ENCODE measurements at places on chromosomes 3 and 15.

DNA sequence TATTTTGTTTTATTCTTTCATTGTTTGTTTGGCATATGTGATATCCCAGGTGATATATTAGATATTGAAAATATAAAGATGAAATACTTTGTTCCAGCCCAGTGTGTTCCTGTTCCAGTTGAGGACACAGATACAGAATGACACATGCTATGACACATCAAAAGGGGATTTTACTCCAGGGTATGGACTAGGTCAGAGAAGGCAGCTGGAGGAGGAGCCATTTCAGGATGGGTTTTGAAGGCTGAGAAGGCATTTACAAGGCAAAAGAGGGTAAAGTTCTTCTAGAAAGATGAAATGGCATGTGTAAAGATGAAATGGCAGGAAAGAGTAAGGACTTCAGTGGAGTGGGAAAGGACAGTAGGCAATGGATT lies 163.8 kb downstream of the ZIC1 start:
- DNase-seq = no peak

DNA sequence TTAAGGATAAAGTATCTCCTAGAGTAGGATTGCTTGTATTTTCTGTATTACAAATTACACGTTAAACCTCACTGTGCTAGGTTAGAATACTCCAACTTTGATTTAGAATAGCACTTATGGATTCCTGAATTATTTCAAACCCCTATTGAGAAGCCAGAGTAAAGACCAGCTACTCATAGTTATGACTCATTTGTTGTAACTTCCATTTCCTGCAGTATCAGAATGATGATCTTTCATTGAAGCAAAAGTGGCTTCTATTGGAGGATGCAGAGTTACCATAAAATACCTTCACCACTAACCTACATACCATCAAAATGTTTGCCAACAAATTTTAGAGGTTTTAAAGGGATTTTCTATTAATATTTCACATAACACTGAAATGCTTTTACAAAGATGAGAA lies 1322.7 kb upstream of the ALCAM start:
- DNase-seq = no peak

DNA sequence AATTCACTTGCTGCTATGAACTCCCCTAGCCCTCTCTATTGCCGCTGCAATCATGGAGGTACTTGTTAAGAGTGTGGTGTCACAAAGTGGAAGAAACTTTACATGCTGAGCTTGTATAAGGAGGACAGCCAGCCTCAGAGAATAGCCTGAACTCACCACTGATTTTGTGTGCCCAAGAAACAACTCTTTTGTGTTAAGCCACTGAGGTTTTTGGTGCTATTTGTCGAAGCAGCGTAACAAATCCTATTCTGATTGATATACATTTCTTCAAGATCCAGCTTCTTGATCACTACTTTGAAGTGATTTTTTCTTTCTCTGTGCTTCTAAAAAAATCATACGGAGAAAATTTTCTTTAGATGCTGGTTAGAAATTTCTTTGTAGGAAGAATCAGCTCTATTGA lies 132.4 kb downstream of the MEIS2 start:
- no peak for DNase-seq

DNA sequence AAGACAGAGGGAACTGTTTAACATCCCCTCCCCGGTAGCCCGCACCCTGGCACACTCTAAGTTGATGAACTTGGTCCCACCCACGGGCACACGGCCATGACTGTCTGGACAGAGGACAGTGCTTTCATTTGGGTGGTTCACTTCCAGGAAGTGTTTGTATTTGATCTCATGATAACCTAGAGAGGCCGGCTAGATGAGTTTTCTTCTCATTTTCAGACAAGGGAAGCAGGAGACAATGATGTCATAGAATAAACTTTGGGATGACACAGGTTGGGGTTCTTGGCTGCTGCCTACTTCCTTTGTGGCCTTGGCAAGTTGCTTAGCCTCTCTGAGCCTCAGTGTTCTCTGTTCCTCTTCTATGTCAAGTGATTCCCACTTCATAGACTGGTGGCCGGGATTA lies 16.1 kb upstream of the LYSMD4 start:
- DNase-seq = no peak

DNA sequence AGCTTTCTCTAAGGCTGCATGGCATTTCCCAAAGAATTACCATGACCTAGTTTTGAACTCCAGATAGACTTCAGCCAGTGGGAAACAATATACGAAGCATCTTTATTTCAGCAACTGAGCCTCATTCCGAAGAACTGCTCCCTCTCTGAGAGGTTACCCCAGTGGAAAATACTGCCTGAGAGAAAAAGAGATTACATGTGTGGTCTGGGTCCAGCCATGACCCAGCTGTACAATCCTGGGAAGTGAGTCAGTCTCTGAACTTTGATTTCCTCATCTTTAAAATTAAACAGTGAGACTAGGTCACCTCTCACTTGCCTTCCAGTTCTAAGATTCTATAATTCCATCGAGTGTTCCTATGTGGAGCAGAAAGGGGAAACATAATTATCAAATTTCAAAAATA lies 42.4 kb downstream of the TNIK start:
- no peak for DNase-seq

DNA sequence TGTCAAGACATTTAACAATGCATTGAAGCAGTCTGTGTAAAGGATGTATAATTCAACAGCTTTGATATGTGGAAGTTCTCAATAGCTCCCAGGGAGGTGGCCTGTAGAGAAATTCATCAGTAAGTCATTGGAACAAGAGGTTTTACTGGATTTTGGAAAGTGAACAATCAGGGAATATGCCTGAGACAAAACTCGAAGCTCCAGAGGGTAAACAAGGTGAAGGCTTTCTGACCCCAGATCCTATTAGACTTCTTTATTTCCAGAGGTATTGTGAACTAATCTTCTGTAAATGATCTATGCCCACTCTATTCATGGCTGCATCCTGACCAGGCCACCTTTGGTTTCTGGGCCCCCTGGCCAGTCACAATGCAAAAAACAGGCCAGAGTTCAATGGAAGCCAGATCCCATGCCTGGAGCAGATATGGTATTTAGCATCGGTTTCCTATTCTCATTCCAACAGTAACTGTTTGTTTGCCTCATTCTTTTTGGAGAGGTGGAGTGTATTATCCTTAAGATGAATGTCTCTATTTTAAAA lies 177.3 kb downstream of the SATB1 start:
- no peak for DNase-seq

Measured in stimulated activated naive CD4-positive, alpha-beta T cell treated with Interleukin-2 at 50 U/mL for 16 hours (primary cell).